Activated T-cell treated with anti-CD3 and anti-CD28 coated beads, Interleukin-2, amount 50 U/mL, for 48 hours (primary cell): ENCODE measurements at places on chromosomes 1 and 21.

- DNase-seq: no peak
Observed at GRCh38 chr1:206128196-206128595, 11.0 kb upstream of the AVPR1B start.

DNA sequence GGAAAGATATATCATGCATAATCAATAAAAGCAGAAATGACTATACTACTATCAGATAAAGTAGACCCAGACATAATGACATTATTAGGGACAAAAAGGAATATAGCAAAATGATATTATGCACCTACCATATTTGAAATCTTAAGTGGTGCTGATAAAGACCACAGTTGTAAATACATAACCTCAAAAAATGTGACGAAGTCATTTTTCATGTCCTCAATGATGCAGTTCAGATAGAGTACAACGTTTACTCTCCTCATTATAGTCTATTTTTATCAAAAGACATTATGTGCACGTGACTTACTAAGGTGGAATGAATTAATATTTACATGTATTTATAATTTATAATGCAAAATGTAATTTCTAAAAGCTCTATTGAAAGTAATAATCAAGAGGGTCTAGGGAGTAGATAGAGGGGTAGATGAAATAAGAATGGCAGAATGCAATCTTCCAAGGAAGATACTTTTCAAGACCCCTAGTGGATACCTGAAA, 61.7 kb upstream of the TNFSF4 start:
- DNase-seq: no peak

DNA sequence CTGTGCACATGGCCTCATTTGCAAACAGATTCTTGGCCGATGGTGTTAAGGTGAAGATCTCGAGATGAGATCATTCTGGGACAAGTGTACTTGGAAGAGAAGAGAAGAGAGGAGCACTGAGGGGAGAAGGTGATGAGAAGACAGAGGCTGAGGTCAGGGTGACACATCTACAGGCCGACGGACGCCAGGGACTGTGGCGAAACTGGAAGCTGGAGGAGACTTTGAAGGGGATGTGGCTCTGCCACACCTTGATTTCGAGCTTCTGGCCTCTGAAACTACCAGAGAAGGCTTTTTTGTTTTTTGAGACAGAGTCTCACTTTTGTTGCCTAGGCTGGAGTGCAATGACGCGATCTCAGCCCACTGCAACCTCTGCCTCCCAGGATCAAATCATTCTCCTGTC, 137.5 kb upstream of the TMEM51 start:
- no peak for DNase-seq

- no peak for DNase-seq
Observed at GRCh38 chr1:65054481-65054880, 88.1 kb upstream of the JAK1 start.

DNA sequence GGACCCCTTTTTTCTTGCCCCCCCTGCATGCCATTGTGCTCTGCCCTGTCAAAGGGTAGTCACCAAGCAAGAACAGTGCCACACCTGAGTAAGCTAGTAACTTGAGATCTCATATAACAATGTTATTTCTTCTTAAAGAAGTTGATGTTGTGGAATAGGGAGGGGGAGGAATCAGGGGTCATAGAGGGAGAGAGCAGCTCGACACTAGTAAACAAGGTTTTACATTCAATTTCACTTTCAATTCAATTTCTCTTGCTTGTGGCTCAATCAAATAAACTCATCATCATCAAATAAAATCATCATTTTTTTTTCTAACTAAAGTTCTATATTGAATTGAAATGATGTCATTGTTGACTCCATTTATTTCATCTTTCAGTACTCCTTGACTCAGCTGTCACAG, 106.4 kb downstream of the CRB1 start:
- no peak for DNase-seq

DNA sequence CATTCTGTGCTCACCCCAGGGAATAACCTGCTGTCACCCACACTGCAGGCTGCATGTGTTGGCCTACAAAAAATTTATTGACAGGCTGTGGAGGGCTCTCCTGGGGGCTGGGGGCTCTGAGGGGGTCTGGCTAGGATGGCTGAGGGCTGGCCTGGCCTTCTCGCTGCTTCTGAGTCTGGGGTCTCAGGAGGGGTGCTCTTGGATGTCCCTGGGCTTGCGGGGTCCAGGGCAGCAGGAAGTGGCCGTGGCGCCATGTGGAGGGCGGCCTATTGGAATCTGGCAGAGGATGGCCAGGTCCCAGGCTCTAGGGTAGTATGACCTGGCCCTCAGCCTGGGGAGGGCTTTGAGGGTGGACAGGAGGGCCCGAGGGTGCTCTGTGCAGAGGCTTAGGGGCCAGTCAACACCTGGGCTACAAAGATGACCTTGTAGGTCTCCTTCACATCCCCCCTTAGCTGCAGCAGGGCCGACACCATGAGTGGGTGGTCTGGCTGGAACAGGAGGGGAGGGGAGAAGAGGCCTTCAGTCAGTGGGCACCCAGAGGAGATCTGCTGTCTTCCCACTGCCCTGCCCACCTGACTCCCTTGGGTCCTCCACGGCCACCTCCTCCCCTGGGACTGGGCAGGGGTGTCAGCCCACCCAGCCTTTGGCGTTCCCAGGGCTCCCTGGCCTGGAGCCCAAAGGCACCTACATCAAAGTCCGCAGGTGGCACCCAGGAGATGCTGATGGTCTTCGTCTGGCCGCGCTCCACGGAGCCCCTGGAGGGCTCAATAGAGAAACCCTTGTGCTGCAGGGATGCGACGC, 3.0 kb upstream of the TMEM52 start:
- no peak for DNase-seq

DNA sequence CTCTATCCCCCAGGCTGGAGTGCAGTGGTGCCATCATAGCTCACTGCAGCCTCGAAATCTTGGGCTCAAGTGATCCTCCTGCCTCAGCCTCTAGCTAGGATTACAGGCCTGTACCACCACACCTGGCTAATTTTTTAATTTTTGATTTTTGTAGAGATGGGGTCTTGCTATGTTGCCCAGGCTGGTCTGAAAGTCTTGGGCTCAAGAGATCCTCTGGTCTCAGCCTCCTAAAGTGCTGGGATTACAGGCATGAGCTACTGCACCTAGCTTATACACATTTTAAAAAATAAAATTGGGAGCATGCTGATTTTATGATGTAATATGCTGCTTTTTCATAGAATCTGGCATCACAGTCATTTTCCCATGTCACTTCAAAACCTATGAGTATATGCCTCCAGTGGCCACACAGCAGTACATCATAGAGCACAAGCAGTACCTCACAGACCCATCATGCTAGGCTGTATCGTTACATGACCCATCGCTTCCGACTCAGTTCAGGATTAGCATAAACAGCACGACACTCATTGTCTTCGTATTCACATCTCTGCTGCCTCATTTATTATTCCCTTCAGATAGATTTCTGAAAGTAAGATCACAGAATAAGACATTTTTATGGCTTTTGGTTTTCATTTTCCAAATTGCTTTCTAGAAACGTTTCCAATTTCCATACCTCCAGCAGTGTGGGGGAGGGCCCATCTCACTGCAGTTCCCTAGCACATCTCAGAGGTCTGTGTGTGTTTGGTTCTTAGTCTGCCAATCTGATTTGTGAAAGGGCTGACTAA, 35.9 kb upstream of the CCSAP start:
- no peak for DNase-seq

GRCh38 chr1:178573330-178573729, 60.4 kb downstream of the TEX35 start:
- no peak for DNase-seq

GRCh38 chr21:30672985-30673650, 30.5 kb downstream of the KRTAP20-3 start:
- DNase-seq: no peak

DNA sequence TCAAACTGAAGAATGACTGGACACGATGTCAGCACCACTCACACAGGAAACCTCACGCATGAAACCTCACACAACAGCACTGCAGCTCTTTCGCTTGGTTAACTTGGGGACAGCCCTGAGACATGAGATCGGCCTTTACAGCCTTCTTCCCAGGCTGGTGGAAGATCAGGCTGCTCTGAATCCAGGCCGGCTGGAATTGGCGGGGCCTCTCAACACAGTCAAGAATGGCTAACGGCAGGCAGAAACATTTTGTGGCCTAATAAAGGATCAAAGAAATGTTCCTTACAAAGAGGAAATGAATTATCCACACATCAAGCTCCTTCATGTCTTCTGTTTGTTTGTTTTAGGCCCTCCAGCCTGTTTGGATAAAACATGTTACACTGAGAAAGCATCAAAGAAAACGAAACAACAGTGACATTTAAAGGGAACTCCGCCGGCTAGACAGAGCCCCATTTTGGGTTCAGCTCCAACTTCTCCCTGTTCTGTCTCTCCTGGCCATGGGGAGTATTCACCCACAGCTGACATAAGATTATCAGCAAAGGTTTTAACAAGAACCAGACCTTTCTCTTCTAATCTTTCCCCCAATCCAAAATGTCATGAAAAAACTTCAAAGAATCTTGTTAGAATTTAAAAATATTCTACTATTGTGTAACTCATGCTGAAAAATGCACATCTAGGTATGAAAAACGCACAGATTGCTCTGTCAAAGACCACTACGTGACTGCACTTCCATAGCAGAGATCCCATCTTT, 131.2 kb downstream of the SLC45A1 start:
- DNase-seq: no peak

- peak; percentile 78 for DNase-seq
Observed at GRCh38 chr1:154546264-154547063, 12.0 kb downstream of the UBE2Q1 start.

DNA sequence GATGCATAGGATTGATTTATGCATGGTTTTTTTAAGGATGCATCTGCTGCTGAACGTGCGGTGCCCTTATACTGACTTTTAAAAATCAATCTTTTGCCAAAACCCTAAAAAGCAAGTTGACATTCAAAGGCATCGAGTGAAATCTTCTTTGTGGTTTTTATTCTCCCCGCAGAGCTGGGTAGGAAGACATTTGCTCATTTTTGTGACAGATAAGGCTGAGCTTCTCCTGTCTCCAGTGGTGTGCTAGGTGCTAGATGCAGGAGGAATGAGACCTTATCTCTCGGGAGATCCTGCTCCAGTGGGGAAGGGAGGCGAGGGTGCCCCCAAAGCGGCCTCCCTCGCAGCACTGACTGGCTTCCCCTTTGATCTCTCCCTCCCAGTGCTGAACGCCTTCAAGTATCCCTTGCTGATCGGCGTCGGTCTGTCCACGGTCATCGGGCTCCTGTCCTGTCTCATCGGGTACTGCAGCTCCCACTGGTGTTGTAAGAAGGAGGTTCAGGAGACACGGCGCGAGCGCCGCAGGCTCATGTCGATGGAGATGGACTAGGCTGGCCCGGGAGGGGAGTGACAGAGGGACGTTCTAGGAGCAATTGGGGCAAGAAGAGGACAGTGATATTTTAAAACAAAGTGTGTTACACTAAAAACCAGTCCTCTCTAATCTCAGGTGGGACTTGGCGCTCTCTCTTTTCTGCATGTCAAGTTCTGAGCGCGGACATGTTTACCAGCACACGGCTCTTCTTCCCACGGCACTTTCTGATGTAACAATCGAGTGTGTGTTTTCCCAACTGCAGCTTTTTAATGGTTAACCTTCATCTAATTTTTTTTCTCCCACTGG, 14.9 kb upstream of the CD101 start:
- DNase-seq: peak; percentile 70

- DNase-seq: no peak
Observed at GRCh38 chr1:198577444-198577843, 37.0 kb upstream of the ATP6V1G3 start.

GRCh38 chr1:183293241-183293640, 107.2 kb downstream of the LAMC2 start:
- DNase-seq: no peak

DNA sequence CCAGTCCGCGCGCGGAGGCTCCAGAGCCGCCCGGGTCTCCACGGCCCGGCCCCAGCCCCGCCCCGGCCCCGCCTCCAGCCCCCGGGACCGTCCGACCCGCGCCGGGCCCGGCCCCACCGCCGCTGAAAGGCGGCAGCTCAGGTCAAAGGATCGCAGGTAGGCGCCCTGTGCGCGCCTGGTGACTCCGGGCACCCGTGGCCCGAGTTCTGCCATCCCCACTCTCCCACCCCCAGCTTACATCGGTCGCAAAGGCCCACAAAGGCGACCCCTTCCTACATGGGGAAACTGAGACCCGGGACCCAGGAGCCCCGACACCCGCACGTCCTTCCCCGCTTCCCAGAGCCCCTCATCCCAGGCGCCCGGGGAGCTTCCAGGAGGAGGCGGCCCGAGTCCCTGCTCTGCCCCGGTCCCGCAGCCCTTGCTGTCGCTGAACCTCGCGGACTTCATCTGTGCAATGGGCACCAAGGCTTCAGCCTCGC, at the start of gene TMEM200B:
Gene TMEM200B (minus strand): TSS at position 17 of the 479 bp plus-strand sequence. CDS start 2,075 bp downstream, outside the sequence.
- DNase-seq: no peak

DNA sequence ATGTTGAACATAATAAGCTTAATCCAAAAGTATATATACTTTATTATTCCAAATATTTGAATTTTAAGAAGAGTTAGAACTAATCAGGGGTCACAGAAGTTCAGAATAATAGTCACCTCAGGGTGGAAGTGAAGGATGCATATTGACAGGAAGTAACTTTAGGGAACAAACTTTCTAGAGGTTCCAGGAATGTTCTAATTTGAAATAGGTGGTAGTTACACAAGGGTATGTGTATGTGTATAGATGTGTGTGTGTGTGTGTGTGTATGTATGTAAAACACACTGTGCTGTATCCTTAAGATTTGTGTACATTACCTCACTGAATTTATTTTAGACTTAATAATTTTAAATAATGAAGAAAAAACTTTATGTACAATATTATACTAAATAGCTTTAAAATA, 110.4 kb downstream of the ACBD6 start:
- DNase-seq: no peak

GRCh38 chr1:12613180-12613579, 4.8 kb downstream of the DHRS3 start:
- no peak for DNase-seq
